Stimulated activated CD8-positive, alpha-beta memory T cell treated with anti-CD3 and anti-CD28 coated beads, Interleukin-15, amount 100 ng/mL, for 1 hour (primary cell): ENCODE measurements at places on chromosomes 3 and 15.

DNA sequence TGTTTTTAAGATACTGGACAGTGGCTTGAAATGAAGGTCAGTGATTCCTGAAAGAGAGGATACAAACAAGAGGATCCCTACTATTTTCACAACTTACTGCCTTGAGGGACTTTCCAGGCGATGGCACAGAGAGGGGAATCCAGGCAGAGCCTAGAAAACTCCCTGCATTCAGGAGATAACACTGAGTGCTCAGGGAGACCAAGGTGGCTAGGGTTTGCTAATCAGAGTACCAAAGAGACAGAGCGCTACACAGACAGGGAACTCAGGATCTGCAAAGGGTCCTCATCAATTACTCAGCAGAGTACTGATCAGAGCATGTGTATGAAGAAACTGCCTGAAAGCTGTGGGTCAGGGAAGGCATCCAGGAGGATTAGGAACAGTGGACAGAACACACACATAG lies 11.7 kb upstream of the MRPS22 start:
- no peak for DNase-seq

- no peak for DNase-seq
These were observed 63.1 kb downstream of the STRIT1 start for GRCh38 chr3:155230382-155230781.

DNA sequence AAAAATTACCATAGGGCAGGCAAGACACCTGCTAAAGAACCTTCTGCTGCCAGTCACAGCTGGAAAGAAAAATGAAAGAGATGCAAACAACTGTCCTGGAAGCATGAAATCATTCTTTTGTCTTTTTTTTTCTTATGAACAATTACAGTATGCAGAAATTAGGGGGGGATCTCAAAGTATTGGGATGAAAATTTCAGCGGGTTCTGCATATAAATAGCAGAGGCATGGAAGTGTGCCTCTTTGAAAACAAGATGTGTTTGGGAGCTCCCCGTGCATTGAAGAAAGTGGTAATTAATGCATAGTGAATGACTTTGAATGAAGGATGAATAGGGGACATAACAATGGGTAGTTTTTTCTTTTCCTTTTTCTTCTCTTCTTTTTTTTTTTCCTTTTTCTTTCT lies 431.2 kb downstream of the SOX2 start:
- no peak for DNase-seq

GRCh38 chr15:92655178-92655995 lies at the start of gene FAM174B:
TSS of gene FAM174B (minus strand) at chr15:92655775.
- no peak for DNase-seq

GRCh38 chr15:40338921-40339620 lies 1.7 kb downstream of the CCDC9B start:
- no peak for DNase-seq

DNA sequence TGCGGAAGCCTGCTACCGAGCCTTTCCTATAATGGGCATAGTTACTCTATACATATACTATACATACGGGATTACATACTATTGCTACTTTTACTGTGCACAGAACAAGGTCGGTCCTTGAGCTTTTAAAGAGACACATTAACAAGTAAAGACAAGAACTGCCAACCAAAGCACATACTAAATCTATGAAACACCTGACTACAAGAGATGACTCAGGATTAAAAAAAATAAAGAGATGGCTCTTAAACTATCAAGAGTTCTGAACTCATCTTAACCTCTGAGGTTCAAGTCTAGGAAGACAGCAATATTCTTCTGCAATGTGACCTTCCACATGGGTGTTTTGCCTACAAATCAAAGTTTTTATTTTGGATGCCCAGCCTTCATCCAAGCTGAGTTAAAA lies 106.8 kb downstream of the TNIK start:
- DNase-seq: no peak

GRCh38 chr3:193774272-193774915 lies 181.4 kb downstream of the OPA1 start:
- DNase-seq: no peak

- DNase-seq: no peak
These were observed 70.5 kb upstream of the MAP4 start for GRCh38 chr3:48086705-48087104.

DNA sequence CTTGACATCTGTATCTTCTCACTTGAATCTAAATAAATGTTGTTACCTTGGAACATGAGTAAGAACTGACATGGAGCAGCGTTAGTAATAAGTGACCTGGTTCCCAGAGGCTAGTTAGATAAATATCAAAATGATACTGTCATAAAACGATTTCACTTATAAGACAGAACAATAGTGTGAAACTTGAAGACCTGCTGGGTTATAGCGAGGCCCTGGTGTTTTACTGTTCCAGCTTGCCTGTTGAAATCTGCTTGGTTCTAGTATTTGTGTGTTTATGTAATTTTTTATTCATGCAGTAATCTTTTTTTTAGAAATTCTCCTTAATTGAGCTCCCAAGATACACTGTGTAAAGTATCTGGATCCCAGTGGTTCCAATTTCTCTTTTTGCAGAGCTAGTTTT lies 129.4 kb downstream of the CACNA2D3 start:
- no peak for DNase-seq

GRCh38 chr15:31510057-31510456 lies 183.4 kb downstream of the KLF13 start:
- no peak for DNase-seq

DNA sequence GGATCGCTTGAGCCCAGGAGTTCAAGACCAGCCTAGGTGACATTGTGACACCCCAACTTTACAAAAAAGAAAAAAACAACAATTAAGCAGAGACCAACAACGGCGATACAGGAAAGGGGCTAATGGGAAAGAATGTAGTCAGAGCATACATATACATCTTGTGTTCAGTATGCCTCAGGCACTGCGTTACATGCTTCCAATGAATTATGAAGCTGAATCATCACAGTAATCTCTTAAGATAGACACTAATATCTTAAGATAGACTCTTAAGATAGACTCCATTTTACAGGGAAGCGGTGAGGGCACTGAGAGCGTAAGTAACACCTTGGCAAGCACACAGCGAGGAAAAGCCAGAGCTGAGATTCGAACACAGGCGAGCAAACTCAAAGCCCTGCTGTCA lies 6.1 kb upstream of the LDHAL6B start:
- no peak for DNase-seq

DNA sequence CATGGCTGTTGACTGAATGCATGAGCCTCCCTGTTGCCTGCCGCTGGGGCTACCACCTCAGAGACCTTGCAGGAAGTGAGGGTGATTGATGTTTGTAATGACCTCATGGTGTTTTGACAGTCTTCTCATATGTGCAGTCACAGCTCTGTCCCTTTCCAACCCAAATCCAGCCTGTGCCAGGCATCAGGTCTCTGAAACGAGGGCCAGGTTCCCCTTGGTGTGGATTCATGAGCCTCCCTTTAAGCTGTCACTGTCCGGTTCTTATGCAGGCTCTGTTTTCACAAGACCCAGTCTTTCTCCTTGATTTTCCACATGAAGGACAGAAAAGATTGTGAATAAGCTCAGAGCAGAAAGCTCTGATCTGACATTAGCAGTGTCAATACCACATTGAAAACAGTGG lies 43.1 kb downstream of the CEMIP start:
- DNase-seq: no peak

DNA sequence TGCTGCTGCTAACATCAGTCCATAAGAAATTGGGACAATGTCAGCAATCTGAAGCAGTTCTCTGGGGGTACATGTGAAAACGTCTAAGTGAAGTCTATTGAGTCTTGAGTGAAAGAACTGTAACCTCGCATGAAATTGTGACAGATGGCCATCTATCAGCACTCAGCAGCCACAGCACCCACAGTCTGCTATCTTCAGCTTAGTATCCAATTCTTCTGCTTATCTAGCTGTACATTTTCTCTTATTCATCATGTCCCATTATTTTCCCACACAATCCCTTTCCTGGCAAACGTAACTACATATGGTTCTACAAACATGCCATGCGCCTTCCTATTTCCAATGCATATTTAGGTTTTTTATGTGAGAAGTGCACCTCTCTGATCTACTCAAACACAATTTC lies 629.7 kb downstream of the NTRK3 start:
- no peak for DNase-seq

DNA sequence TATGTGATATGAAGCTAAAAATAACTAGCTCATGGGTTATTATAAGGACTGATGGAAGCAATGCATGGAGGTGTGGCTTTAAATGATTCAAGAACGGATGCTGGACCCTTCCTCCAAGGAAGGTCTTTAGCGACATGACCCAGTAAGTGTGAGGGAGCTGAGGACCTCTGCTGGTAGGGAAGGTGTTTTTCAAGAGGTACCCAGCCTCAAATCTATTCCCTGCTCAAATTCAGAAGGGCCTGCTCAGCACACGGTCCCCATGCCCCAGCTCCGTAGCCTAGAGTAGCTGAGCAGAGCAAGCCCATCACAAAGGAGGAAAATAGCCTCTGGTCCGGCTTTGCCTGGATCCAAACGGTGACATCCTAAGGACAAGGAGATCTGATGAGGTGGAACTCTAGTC lies 266.2 kb upstream of the IGF1R start:
- DNase-seq: no peak

GRCh38 chr3:3089017-3089416 lies 21.2 kb downstream of the IL5RA start:
- DNase-seq: no peak

DNA sequence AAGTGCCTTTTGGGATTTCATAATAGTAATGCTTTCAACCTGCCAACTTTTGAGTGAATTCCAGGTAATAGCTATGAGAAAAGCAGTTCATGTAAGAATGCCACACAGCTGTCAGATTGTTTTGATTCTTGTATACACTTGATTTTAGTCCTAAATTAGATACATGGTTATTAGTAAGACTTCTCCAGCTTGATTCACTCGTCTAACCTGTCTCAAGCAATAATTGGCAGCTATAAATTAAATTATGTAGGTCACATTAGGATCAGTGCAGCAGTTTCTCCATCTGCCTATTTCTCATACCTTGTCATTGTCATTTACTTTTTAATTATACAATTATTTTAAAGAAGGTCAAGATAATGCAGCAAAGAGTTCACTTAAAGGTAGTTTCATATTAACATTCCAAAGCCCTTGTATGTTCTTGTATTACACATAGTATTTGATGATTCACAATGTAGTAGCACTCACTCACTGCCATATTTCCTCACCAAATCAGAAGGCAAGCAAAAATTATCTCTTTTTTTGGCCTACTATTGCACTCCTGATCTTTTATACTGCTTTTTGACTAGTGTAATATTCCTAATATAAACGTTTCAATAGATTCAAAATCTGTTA lies 10.9 kb upstream of the CRYBG3 start:
- DNase-seq: no peak

DNA sequence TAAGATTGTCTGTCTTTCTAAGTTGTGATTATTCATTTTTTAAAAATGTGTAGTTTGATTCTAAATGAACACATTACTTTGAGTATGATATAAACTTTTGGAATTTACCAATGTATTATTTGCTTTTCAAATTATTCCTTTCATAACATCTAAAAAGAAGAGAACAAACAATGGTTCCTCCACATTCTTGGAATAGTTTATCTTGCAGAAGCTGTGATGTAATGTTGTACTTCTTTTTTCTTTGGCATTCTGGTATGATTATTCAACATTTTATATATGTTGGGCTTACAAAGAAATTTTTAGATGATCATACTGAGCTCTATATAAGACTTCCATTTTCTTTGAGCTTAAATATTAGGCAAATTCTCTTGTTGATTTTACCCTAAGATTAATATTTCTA lies 419.2 kb downstream of the DIPK2A start:
- no peak for DNase-seq

DNA sequence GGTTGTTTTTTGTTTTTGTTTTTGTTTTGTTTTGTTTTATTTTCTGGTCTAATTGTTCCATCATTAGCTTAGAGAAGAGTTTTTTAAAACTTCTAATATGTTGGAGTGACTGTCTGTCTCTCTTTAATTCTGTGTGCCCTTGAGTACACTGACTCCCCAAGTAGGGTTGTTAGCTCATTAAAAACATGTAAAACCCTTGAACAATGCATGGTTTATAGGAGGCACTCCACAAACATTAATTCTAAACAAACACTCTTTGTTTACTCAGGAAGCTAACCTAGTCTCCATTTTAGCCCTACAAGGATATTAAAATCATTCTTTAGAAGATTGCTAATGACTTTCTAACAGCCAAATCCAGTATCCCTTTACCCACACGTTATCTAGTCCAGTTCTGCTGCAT lies 100.5 kb downstream of the CGGBP1 start:
- no peak for DNase-seq

DNA sequence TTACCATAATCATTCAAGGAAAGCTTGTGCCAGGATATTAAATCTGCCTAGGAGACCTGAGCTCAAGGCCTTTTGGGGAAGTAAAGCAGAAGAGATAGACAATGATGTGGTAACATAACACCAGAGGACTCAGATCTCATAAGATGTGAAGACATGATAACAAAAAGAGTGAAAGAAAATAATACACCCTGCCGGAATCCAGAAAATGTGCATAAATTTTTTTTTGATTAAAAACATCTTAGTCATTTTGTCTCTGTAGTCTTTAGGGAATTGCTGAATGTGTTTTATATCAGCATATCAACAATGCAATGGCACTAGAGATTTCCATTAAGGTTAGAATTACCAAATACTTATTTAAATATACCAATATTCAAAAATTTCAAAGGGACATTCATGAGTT lies 326.8 kb upstream of the ROBO1 start:
- no peak for DNase-seq

DNA sequence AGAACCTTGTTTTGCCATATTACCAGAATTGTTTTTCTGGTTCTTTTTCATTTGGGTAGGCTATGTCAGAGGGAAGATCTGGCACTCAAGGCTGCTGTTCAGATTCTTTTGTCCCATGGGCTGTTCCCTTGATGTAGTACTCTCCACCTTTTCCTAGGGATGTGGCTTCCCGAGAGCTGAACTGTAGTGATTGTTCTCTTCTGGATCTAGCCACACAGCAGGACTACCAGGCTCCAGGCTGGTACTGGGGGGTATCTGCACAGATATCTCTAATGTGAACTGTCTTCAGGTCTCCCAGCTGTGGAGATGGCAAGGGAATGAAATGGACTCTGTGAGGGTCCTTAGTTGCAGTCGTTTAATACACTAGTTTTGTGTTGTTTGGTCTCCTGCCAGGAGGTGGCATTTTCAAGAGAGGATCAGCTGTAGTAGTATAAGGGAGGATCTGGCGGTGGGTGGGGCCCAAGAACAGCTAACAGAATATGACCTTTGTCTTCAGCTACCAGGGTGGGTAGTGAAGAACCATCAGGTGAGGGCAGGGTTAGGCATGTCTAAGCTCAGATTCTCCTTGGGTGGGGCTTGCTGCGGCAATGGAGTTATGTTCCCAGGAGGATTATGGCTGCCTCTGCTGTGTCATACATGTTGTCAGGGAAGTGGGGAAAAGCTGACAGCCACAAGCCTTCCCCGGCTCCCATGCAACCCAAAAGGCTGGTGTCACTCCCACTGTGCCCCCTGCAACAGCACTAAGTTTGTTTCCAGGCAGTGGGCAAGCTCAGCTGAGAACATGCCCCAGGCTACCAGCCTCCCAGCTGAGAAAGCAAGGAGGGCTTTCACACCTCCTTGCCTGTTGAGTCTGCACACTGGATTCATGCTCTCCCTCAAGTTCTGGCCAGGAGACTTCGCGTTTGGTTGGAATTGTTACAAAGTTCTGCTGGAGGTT lies 252.5 kb downstream of the ISL2 start:
- DNase-seq: no peak

GRCh38 chr15:31271711-31272557 lies 54.7 kb upstream of the KLF13 start:
- no peak for DNase-seq

GRCh38 chr3:52986938-52987337 lies 58.9 kb downstream of the SFMBT1 start:
- DNase-seq: no peak
